T-cell (primary cell): ENCODE measurements at places on chromosomes 1 and 21. TPM values are rescaled to one million over a fixed set of nuclear protein-coding genes. Genes with fewer than 3 reads are reported as not detected.

VANGL2 gene
- total RNA-seq: not detected

GSTM1 gene
- total RNA-seq: 43.3 TPM

LHX8 gene
- total RNA-seq: not detected

DNA sequence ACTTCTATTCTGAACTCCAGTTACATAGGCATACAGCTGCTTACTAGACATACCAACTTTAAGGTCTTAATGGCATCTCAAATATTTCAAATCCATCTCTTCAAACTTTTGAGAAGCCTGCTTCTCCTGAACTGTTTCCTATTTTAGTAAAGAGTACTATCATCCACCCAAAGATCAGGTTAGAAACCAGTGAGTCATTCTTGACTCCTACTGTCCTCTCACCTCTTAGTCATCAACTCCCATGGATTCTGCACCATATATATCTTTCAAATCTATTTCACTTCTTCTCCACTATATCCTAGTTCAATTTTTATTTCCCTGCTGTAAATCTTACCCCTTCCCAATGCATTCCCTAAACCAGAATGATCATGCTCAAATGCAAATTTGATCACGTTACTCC, 18.1 kb upstream of the BEND5 start:
- no peak for DNase-seq
- no peaks in the 10 kb centered on the region for H3K36me3 ChIP-seq
- H3K27ac ChIP-seq: no peak overlapping the region

- H3K27ac ChIP-seq: no peak overlapping the region
- H3K27me3 ChIP-seq: no peaks in the 10 kb centered on the region
- H3K4me3 ChIP-seq: no peak overlapping the region
- no peaks in the 10 kb centered on the region for H3K4me1 ChIP-seq
- no peaks in the 10 kb centered on the region for H3K36me3 ChIP-seq
Measured at GRCh38 chr1:78586572-78586971, 33.7 kb upstream of the IFI44L start.

DNA sequence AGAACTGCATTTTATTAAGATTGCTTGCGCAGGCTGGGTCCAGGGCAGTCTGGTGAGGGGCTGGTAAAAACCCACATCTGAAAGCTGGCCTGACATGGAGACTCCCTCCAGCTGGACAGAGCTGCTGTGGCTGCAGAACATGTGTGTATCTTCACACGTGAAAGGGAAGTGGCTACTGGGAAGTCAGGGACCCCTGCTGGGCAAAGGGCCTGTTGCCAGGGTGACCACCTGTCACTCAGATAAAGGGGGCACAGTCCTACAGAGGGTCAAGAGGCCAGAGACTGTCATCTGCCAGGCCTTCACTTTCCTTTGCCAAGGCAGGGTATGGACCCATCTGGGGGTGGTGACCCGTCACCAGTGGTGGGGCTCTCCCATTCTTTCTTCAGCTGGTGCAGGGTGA, 17.5 kb downstream of the NKAIN1 start:
- DNase-seq: no peak
- H3K27ac ChIP-seq: no peak overlapping the region
- no peaks in the 10 kb centered on the region for H3K36me3 ChIP-seq
- H3K4me1 ChIP-seq: no peaks in the 10 kb centered on the region

DNA sequence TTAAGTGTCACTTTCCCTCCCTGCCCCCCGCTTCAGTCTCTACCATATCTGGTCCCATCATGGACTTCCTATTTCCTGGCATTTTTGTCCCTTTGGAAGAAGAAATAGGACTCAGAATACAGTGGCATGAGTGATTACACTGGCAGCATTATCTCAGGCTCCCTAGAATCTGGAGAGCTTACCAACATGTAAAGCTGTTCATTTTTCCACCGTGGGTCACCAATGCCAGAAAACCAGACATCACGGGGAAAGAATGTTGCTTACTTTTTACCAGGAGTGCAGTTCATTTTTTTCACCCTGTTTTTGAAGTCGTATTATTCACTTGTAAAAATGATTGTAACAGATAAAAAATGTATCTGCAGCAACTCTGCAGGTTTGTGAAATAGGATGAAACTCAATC, 44.8 kb downstream of the BACH1 start:
- H3K36me3 ChIP-seq: no peaks in the 10 kb centered on the region
- H3K27me3 ChIP-seq: no peaks in the 10 kb centered on the region
- no peak overlapping the region for H3K4me3 ChIP-seq
- no peaks in the 10 kb centered on the region for H3K4me1 ChIP-seq
- DNase-seq: no peak

DNA sequence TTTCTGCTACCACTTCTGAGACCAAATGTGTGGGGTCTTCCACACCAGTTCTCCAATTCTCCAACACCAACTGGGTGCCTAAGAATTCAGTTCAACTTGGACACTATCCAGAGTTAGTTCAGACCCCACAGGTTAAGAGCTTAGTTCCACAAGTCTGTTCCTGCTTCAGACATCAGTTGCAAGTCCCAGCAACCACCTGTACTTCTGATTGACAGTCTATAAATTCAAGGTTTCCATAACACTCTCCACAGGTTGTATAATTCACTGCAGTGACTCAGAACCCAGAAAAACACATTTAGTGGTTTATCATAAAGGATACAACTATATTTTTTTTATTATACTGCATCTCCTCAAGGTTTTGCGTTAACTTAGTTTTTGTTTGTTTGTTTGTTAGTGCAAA, 18.7 kb downstream of the AK5 start:
- H3K4me3 ChIP-seq: no peak overlapping the region
- no peaks in the 10 kb centered on the region for H3K27me3 ChIP-seq
- no peak overlapping the region for H3K27ac ChIP-seq
- H3K36me3 ChIP-seq: no peaks in the 10 kb centered on the region
- H3K4me1 ChIP-seq: no peaks in the 10 kb centered on the region

DNA sequence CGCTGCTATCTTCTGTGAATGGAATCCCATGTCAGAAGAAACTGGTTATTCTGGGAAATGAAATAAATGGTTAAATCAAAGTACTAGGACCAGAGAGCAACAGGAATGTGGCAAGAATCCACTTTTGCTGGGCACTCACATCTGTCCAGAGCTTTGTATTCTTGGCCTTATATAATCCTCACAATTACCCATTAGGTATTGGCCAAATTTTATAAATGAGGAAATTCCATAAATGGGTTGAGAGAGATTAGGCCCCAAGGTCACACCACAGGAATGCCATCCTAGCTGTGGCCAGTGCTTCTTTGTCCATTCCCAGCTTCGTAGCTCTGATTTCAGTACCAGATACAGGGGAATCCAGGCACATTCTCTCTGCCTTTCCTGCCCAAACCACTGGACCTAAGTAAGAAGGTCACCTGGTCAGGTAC, 76.1 kb upstream of the HOOK1 start:
- no peak for DNase-seq
- no peaks in the 10 kb centered on the region for H3K36me3 ChIP-seq
- no peaks in the 10 kb centered on the region for H3K27me3 ChIP-seq
- no peaks in the 10 kb centered on the region for H3K4me1 ChIP-seq
- no peak overlapping the region for H3K27ac ChIP-seq

DNA sequence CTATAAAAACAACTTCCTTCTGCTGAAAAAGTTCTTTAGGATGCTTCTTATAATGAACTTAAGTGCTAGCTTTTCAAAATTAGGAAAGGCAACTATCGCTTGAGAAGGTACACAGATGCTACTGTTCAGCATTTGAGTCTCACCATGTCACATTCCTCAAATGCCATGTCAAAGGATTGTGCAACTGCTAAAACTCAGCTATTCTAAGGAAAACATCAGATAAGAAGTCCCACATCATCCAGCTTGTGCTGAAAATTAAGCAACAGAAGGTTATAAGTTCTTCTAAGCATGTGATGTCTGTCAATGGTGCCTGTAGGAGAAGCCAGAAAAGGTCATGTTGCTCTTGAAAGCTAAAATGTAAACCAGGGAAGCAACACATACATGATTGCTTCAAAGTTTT, 36.5 kb downstream of the MCOLN2 start:
- H3K27ac ChIP-seq: no peak overlapping the region
- no peak overlapping the region for H3K4me3 ChIP-seq
- H3K4me1 ChIP-seq: no peaks in the 10 kb centered on the region
- no peaks in the 10 kb centered on the region for H3K27me3 ChIP-seq
- H3K36me3 ChIP-seq: no peaks in the 10 kb centered on the region

DNA sequence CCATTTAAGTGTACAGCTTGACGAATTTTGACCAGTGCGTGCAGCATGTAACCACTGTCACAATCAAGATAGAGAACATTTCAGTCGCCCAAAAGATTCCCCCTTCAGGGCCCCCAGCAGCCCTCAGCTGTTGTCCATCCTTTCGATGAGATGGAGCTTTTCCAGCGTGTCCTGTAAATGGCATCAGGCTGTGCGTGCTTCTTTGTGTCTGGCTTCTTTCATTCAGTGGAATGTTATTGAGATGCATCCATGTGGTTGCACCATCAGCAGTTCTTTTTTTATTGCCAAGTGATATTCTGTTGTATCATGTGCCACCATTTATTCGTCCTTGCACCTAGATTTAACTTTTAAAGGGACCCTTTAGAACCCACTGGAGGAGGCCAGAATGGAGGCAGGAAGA, 21.9 kb downstream of the UBE2Q1 start:
- no peak overlapping the region for H3K27ac ChIP-seq
- no peaks in the 10 kb centered on the region for H3K36me3 ChIP-seq
- DNase-seq: no peak
- peaks cover 19% of the 10 kb centered on the region for H3K27me3 ChIP-seq
- H3K4me1 ChIP-seq: no peaks in the 10 kb centered on the region
- no peak overlapping the region for H3K4me3 ChIP-seq

DNA sequence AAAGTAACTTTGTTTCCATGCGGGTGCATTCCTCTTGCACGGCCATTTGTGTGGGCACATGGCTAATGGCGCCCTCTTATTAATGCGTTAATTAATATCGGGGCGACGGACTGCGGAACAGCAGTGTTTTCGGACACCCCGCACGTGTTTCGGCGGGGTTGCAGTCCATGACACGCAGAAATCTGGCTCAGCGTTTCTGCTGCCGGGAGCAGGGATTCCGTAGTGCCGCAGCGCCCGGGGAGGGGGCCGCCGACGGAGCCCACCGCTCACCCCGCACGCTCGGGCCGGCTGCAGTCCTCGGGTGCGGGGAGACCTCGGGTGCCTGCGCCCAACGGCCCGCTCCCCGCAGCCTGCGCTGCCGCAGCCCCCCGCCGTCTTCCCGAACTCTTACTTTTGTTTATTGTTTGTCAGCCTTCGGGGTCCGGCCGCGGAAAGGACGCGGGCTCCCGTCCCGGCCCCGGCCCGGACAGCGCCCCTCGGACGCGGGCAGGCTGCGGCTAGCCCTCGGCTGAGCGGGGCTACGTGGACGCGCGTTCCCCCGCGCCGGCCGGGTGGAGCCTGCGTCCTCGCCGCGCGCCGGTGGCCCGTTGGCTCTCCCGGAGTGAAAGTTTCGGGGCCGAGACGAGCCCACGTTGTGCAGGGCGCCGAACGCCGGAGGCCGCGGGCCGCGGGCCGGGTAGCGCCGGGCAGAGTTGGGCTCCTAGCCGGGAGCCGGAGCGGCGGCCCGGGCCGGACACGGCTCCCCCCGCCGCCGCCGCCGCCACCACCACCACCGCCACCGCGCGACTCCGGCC, 849 bp downstream of the NFIA start:
- H3K4me1 ChIP-seq: peaks cover 34% of the 10 kb centered on the region
- DNase-seq: no peak
- no peak overlapping the region for H3K27ac ChIP-seq
- H3K4me3 ChIP-seq: peak overlapping the region; percentile 83
- peaks cover 7% of the 10 kb centered on the region for H3K27me3 ChIP-seq
- H3K36me3 ChIP-seq: no peaks in the 10 kb centered on the region

DNA sequence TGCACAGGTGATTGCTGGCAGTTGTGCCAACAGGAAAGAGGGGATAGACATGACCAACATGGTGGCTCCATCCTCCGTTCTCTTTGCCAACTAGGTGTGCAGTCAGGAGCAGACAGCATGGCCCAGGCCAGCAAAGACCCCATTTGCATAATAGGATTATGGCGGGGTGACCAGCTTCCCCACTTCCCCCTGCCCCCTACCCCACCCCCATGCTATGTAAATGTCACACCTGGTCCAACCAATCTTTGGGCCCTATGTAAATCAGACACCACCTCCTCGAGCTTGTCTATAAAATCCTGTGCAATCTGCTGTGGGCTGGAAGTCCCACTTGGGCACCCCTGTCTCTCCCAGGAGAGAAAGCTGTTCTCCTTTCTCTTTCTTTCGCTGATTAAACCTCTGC, 146.0 kb downstream of the SLC30A10 start:
- H3K36me3 ChIP-seq: no peaks in the 10 kb centered on the region
- no peak overlapping the region for H3K27ac ChIP-seq
- H3K27me3 ChIP-seq: no peaks in the 10 kb centered on the region
- no peak for DNase-seq
- H3K4me1 ChIP-seq: no peaks in the 10 kb centered on the region

GRCh38 chr1:3017440-3018050, 3.7 kb upstream of the ACTRT2 start:
- no peak overlapping the region for H3K4me3 ChIP-seq
- no peak for DNase-seq
- H3K27ac ChIP-seq: no peak overlapping the region
- peaks cover 3% of the 10 kb centered on the region for H3K4me1 ChIP-seq
- no peaks in the 10 kb centered on the region for H3K36me3 ChIP-seq

- no peaks in the 10 kb centered on the region for H3K27me3 ChIP-seq
- H3K27ac ChIP-seq: peak overlapping the region; percentile 59
- peaks cover 2% of the 10 kb centered on the region for H3K36me3 ChIP-seq
Measured at GRCh38 chr1:100931716-100932115, 35.8 kb downstream of the SLC30A7 start.

DNA sequence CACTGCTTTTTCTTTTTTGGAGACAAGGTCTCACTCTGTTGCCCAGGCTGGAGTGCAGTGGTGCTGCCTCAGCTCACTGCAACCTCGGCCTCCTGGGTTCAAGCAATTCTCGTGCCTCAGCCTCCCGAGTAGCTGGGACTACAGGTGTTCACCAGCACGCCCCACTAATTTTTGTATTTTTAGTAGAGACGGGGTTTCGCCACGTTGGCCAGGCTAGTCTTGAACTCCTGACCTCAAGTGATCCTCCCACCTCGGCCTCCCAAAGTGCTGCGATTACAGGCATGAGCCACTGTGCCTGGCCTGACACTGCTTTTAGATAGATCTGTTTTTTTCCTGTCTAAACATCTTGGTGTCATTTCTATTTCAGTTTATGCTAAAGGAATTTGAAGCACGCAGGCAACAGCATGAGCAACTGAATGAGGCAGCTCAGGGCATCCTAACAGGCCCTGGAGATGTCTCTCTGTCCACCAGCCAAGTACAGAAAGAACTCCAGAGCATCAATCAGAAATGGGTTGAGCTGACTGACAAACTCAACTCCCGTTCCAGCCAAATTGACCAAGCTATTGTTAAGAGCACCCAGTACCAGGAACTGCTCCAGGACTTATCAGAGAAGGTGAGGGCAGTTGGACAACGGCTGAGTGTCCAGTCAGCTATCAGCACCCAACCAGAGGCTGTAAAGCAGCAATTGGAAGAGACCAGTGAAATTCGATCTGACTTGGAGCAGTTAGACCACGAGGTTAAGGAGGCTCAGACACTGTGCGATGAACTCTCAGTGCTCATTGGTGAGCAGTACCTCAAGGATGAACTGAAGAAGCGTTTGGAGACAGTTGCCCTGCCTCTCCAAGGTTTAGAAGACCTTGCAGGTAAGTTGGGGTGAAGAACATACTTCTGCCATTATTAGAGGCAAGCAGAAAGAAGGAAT, 106.1 kb upstream of the BMP8A start:
- H3K27me3 ChIP-seq: no peaks in the 10 kb centered on the region
- no peak overlapping the region for H3K4me3 ChIP-seq
- H3K36me3 ChIP-seq: peaks cover 33% of the 10 kb centered on the region
- DNase-seq: no peak
- H3K27ac ChIP-seq: no peak overlapping the region
